ENCODE measurements at places on chromosomes 2 and 18. TPM values are rescaled to one million over a fixed set of nuclear protein-coding genes. Genes with fewer than 3 reads are reported as not detected.

SERPINB5 gene
- 0.23 TPM for total RNA-seq

CYP1B1 gene
- total RNA-seq = 23.2 TPM

GRCh38 chr2:168357797-168358472 is 98.1 kb upstream of the CERS6 start:
- DNase-seq = no peak

- DNase-seq = no peak
These were observed 2.3 kb downstream of the KRCC1 start for GRCh38 chr2:88053296-88053695.

- DNase-seq = no peak
These were observed 883 bp upstream of the EHBP1 start for GRCh38 chr2:62704654-62705006.

- DNase-seq = no peak
These were observed 486.3 kb upstream of the MAP2 start for GRCh38 chr2:208937521-208937920.

DNA sequence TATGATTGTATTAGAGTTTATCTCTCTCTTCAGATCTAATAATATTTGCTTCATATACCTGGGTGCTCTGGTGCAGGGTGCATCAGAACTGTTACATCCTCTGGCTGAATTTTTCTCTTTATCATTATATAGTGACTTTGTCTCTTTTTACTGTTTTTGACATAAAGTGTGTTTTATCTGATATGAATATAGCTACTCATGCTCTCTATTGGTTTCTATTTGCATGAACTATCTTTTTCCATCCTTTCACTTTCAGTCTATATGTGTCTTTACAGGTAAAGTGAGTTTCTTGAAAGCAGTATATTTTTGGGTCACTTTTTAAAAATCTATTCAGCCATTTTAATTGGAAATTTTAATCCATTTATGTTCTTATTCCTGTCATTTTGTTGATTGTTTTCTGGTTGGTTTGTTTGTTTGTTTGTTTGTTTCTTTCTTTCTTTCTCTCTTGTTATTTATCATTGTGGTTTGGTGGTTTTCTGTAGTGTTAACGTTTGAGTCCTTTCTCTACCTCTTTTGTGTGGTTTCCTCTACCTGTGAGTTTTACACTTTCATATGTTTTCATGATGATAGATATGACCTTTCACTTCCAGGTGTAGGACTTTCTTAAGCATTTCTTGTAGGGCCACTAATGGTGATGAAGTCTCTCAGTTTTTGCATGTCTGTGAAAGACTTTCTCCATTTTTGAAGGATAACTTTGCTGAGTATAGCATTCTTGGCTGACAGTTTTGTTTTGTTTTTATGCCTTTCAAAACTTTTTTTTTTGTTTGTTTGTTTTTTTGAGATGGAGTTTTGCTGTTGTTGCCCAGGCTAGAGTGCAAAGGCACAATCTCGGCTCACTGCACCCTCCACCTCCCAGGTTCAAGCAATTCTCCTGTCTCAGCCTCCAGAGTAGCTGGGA is 54.9 kb downstream of the CCNT2 start:
- DNase-seq = no peak

DNA sequence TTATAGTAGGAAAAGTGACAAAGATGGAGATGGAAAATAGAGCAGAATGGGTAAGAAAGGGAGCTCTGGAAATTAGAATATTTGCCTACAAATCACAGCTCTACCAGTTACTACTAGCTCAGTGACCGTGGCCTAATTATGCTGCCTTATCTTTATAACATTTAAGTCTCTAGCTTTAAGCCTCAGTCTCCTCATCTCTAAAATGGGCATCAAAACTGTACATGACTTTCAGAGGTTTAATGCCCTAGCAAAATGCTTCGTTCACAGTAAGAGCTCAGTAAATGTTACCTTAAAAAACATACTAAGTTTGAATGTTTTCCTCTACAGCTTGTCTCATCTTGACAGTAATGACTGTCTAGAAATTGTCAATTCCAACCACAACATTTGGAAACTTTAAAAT is 8.3 kb upstream of the PTPRM start:
- DNase-seq = no peak

GRCh38 chr2:234139755-234140154 is 89.3 kb downstream of the SPP2 start:
- DNase-seq = no peak

DNA sequence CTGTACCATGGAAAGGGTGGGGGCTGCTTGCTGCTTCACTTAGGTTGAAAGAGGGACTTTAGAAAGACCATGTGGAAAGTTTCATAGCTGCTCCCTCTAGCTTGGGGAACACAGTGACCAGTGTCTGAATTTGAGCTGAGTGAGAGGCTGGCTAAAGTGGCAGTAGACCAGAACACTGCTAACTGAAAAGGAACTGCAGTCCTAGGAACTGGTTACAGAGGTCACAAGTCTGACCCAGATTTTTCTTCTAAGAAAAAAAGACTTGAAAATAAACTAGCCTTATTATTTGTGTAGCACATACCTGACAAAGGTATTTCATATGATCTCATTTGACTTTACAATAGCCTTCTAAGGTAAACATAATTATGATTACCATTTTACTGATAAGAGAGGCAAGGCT is 153.6 kb downstream of the FSHR start:
- DNase-seq = no peak

DNA sequence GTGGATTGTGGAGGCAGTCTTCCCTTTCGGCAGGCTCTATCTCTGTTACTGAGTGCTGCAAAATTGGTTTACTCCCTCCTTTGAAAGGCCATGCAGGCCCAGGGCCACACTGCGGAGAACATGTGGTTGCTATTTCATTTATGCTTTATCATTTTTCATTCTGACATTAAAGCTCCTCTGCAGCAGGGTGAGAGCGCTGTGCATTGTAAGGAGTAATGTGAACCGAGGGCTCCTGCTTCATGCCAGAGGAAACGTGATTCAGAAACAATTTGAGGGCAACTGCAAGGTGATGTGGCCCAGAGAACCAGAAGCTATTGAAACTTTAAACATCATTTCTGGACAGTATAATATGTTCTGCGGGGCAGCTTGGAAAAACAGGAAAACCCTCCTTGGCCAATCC is 341.6 kb upstream of the NT5C1B start:
- DNase-seq = no peak

Measured in hepatocyte (in vitro differentiated cells).